Activated gamma-delta T cell treated with Interleukin-2 at 50 U/mL for 16 hours (primary cell): ENCODE measurements at places on chromosomes 11 and 22.

- DNase-seq = no peak
These were observed 13.9 kb upstream of the NAV2 start for GRCh38 chr11:19698493-19699292.

DNA sequence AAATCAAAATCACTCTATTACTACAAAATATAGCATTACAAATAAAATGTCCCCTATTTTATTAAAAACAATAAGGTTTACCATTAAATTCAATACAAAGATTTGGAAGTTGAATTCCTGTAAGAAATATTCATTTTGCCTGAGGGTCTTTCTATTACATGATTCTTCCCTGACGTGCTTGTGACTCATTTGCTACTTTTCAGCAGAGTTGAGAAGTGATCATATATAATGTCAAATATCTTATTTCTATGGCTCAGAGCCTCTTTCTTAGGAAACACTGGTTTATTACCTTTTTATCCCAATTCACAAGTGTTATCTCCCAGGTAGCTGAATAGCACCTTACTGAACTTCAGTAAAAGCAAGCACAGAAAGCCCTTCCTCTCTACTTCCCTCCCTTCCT, 65.2 kb upstream of the CNTN5 start:
- DNase-seq = no peak

GRCh38 chr22:46073683-46074504, 76.4 kb upstream of the PPARA start:
- DNase-seq = no peak

GRCh38 chr11:7667460-7667859, 5.8 kb downstream of the CYB5R2 start:
- DNase-seq = no peak

GRCh38 chr11:54946424-54946823, 239.8 kb downstream of the OR4A5 start:
- DNase-seq = no peak

GRCh38 chr22:19429950-19430889, 1.3 kb downstream of the HIRA start:
- DNase-seq = peak; percentile 22

DNA sequence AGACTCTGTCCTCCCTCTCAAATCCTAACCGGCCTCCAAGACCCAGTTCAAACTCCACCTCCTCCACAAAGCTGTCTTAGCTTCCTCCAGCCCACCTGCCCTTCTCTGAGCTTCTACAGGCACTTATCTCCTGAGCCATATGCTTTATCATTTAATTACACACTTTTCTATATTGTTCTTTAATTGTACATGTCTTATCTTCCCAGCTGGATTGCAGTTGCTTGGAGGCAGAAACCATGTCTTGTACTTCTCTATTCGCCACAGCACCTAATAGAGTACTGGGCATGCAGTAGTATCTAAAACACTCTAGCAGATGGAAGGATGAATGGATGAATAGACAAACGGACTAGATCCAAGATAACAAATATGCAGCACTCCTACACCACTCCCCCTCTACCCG, 11.3 kb downstream of the TRIM29 start:
- DNase-seq = no peak

- DNase-seq = no peak
These were observed 17.5 kb downstream of the BCL9L start for GRCh38 chr11:118908264-118908663.

GRCh38 chr11:8604078-8604723, 10.2 kb upstream of the STK33 start:
- no peak for DNase-seq

- no peak for DNase-seq
These were observed 407.3 kb downstream of the TMEM135 start for GRCh38 chr11:87444993-87445392.

DNA sequence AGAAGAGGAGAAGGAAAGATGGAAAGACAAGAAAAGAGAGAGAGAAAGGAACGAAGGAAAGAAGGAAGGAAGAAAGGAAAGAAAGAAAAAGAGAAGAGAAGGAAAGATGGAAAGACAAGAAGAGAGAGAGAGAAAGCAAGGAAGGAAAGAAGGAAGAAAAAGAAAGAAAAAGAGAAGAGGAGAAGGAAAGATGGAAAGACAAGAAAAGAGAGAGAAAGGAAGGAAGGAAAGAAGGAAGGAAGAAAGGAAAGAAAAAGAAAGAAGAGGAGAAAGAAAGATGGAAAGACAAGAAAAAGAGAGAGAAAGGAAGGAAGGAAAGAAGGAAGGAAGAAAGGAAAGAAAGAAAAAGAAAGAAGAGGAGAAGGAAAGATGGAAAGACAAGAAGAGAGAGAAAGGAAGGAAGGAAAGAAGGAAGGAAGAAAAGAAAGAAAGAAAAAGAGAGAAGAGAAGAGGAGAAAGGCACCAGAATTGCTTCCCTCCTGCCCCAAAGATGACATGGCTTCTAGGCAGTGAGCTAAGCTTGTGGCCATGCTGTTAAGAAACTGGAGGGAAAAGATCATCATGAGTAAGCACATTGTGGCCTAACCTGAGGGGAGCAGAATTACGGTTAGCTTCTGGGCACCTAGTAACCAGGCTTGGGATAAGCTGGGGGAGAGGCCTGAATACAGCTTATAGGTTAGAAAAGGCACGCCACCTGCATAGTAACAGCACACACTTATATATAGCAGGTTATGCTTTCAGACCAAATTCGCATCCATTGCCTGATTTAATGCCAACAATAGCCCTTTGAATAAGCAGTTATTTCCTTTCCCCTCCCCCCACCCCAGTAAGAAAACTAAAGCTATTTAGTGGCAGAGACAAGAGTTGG, 2.3 kb upstream of the ST3GAL4 start:
- no peak for DNase-seq

GRCh38 chr22:32606181-32606580, 131.6 kb downstream of the FBXO7 start:
- DNase-seq = no peak

DNA sequence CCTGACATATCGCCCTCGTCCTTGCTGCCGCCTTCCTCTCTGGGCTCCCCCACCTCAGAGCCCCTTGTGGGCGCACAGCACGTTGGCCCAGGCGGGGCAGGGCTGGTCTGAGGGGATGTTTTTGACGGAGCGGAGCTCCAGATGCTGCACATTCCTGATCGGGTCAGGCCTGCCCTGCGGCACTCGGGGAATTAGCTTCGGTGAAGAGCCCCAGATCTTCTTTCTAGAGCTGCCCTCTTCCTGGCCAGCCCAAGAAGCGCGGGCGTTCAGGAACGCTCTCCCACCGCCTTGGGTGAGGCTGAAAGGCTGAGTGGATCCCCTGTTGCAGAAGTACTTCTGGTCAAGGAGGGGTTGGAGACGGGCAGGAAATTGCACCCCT, 12.1 kb downstream of the YPEL4 start:
- no peak for DNase-seq

GRCh38 chr22:47303161-47303890, 540.9 kb downstream of the TBC1D22A start:
- no peak for DNase-seq

DNA sequence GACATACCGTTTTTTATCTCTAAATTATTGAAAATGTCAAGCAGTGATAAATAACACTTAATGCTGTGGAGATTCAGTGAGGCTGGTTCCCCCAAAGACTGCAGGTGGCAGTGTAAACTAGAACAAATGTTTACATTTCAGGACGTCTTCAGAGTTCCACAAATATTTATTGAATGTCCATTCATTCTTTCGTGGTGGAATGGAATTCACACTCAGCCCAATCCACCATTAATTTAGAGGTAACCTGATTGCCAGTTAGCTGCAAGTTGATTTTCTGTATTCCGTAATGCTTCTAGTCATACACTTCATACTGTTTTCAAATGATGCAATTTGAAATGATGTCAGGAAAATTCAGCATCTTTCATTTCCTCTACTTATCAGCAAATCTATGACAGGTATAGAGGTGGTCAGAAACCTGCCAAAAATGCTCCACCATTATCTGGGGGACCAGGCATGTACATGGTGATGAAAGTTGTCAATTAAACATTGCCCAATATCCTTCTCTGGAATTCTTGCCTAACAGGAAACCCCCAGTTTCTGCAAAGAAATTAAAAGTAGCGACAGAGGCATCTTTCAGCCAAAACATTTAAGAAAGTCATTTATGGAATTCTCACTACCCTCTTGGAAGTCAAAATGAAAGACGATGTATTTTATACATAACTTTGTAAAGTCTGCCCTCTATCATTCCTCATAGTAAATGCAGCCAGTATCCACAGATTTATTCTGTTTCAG, 94.3 kb upstream of the BMAL1 start:
- DNase-seq = no peak

DNA sequence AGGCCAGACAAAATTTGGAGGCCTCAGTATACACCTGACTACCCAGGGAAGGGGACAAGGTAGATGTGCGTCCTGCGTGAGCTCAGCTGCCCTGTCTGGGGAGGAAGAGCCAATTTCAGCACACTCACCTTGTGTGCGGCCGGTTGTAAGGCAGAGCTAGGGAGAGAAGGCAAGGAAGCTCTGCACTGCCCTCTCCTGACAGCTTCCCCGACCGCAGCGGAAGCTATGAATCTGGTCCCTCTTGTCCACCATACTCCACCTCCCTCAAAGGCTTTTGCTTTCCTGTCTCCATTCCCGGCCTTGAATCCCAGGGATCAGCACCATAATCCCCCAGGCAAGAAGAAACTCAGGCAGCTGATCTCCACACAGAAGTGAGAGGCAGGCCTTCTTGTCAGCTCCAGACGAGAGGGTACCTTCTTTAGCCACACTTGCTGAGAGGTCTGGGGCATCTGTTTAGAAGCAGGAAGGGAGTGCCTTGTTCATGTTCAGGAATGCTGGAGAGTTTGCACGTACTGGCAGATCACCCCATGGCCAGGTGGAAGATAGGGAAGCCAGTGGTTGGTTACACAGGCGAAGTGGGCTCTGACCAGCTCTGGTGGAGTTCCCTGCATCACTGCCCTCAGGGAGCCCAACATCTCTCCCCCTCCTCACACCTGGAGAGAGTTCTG, 62.5 kb downstream of the FEZ1 start:
- DNase-seq = no peak

- no peak for DNase-seq
These were observed 37.7 kb upstream of the SPON1 start for GRCh38 chr11:13924801-13925327.

DNA sequence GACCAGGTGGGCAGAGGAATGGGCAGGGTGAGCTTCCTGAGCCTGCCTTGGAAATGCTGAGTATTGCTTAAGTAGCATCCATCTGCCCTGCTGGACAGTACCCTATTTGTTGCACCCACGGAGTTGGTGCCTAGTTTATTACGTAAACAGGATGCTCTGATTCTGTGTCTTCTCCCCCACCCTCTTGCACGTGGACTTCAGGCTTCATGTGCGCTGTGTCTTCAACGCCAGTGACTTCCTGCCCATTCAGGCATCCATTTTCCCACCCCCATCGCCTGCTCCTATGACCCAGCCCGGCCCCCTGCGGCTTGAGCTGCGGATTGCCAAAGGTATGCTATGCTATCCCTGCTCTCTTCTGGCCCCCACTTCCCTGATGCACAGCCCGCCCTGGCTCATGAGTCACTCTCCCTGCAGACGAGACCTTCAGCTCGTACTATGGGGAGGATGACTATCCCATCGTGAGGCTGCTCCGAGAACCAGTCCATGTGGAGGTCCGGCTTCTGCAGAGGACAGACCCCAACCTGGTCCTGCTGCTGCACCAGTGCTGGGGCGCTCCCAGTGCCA, 5.7 kb downstream of the ZP1 start:
- peak; percentile 14 for DNase-seq

DNA sequence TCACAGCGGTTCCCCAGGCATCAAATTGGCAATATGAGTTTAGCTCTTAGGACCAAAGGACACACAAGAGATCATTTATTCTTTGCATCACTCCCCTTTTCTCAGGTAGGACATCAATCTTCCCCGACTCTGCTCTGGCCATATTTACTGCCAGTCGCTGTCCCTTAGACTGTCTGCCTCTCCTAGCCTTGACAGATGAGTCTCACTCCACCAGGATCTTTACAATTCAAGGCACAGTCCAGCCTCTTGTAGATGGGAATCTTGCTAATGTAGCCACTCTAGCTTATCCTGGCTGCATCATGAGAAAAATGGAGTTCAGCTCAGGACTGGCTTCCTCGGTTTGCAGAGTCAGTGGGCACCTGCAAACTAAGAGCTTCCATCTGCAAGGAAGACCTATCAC, 915.2 kb downstream of the NTM start:
- no peak for DNase-seq

- DNase-seq = no peak
These were observed 62.7 kb downstream of the DBX1 start for GRCh38 chr11:20097319-20098221.

GRCh38 chr22:44736581-44737405, 15.6 kb upstream of the ARHGAP8 start:
- no peak for DNase-seq

- no peak for DNase-seq
These were observed 44.6 kb downstream of the COPB1 start for GRCh38 chr11:14454861-14455632.

DNA sequence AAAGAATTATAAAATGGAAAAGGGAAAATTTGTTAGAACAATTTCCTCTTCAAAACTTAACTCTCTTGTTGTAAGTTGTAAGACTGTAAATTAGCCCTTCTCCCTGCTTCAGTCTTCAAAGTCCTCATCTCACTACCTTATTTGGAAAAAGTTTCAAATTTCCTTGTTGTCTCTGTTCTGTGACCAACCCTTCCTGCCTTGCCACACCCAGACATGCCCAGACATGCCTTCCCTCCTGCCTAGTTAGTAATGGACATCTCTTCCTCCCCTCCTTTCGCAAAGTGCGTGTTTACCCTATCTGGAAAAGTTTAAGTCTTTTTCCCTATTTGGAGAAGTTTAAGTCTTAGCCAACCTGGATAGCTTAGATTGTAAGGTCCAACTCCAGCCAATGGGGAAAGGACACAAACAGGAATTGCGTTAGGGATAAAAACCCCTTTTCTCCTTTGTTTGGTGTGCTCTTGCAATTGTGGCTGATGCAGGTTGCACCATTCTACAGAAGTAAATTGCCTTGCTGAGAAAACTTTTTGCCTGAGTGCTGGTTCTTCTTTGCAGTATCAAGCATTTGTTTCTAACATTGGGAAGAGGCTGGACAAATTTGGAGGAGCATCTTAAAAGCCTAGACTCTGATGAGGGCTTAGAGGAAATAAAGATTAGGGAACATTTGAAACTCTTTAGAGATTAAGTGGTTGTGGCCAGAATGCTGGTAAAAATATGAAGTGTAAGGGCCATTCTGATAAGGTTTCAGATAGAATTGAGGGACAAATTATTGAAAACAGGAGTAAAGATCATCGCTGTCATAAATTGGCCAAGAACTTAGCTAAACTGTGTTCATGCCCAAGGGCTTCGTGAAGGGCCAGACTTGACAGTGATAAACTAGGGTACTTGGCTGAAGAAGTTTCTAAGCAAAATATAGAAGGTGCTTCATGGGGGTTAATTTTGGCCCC, 15.4 kb downstream of the OR52K2 start:
- DNase-seq = no peak

GRCh38 chr11:59918480-59918879, 19.8 kb upstream of the OOSP1 start:
- no peak for DNase-seq
